ENCODE measurements at places on chromosomes 13 and 19.

- no peak for DNase-seq
Measured at GRCh38 chr19:1621021-1621420, 15.8 kb upstream of the UQCR11 start.

DNA sequence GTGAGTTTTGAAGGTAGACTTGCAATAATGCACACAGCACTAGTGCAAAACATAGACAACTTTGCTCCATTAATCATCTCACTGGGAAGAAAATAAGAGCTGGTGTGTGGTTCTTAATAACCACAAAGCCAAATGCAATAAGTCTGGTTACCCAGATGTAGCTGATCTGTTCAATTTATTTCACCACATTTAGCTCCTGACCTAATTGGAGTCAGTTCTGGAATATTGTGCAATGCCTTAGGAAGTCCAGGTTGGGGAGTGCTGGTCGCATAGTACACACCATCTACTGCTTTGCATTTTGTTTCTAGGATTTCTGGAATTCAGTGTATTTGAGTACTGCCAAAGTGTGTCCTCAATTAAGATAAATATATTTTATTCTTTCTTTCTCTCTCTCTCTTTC is 483.3 kb upstream of the SPRY2 start:
- no peak for DNase-seq

- DNase-seq: no peak
Measured at GRCh38 chr13:30037306-30037705, 186.9 kb upstream of the UBL3 start.

DNA sequence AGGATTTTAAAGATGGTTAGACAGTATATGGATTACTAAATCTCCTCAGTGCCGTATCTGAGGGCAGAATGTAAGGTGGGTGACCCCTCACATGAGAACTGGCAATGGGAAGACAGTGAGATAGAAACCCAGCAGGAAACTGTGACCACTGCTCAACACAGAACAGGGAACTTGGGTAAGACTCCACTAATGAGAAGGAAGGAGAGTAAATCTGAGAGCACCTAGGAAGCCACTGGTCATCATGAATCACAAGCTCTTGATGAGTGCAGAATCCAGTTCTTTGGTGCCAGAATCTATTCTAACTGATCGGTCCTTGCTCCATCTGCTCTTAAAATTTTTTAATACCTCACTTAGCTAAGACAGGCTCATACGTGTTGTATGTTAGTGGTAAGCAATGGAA is 261.8 kb downstream of the KLF12 start:
- no peak for DNase-seq

- DNase-seq: no peak
Measured at GRCh38 chr19:5103061-5103701, 134.3 kb downstream of the KDM4B start.

DNA sequence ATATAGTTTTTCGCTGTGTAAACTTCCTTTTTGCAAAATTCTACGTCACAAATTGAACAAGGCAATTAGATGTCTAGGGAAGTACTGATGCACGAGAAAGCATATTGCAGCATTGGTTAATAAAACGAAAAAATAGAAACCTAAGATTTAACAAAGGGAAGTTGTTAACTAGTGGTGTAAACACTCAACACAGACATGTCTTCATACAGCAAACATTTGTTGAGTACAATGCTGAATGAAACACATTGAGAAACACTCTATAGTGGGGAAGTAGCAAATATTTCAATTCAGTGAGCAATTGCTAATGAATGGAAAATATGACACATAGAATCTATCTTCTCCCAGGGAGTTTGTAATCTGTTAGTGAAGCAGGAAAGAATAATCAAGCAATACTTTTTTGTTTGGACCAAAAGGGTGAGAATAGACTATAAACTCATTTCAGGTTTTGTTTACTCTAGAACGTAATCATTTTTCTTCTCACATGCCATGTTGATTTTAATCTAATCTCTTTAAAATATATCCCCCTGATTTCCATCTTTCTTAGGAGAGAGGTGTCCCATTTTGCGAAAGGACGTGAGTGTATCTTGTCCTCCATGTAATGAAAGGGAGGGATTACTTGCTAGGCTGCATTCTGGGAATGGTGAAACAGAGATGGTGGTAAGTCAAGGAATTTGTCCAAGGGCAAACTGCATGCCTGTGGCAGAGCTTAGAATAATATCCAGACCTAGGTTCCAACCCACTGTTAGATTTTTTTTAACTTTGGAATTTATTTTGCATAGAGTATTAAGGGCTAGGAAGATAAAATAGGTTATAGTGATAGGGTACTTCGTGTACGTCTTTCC is 1.7 kb upstream of the ANKRD10 start:
- no peak for DNase-seq

DNA sequence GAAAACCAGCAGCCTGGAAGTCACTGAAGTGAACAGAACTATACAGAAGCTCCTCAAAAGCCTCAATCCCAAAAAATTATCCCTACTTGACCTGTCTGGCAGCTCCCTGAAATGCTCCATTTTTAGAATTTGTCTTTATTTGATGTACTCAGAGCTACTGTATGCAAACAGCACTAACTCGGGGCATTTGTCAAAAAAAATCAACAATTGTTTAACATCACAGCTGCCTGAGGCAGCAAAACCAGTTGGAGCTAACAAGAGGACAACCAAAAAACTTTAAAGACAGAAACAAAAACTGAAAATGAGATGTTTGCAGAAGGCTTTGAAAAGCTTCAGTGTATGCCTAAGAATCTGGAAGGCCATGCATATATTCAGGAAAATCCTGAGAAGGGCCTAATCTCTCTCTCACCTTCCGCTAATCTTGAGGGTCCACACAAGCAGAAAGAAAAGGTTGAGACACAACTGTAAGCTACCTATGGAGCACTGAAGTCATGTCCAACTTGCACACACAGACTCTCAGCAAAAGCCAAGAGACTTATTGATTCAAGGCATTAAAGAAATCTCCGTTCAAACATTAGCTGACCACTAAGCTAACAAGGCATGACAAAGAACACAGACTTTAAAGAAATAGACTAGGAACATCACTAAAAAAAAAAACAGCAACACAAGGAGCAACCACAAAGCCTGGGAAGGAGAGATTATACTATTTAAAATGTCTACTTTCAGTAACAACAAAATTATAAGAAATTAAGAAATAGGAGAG is 16.1 kb downstream of the VWA8 start:
- DNase-seq: no peak

DNA sequence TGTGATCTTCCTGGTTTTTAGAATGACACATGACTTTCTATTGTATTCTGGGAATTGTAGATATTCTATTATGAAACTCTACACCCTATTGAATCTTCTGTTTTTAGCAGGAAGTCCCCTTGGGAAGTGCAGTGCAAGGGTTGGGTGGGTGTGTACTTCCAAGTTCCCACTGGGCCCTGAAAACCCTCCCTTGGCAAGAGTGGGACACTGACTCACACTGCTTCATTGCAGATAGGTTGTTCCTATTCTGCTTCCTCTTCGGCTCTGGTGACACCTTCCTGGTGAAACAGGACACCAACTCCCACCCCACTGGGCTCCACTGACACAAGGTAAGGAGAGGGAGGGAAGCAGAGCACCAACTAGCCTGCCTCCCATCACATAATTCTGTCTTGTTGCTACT is 121.8 kb downstream of the KCTD12 start:
- DNase-seq: no peak

DNA sequence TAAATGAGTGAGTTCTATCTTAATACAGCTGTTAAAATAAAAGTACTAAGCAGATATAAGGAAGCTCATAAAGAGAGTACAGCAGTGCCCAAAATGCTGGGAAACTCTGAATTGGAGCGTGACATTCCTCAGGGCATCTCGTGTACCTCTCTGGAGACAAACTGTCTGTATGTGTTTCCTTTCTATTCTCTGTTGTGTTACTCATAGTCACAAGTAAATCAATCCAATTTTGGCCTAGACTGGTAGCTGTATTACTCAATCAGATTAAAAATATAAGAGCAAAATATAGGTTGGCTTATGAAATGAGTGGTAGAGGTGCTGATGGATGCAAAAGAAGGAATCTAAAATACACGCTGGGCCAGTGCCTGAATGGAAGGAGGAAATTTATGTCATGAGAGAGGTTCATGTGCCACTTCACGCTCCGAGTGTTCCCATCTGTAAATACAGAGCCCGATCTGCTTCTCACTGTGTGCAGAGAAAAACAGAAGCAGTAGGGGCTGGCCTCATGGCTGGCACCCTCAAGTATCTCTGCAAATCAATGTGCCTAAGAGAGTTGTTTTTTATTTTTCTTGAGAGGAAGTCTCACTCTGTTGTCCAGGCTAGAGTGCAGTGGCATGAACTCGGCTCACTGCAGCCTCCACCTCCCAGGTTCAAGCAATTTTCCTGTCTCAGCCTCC is 58.7 kb upstream of the RGCC start:
- DNase-seq: no peak

GRCh38 chr13:104008541-104009435 is 942.6 kb upstream of the SLC10A2 start:
- no peak for DNase-seq

DNA sequence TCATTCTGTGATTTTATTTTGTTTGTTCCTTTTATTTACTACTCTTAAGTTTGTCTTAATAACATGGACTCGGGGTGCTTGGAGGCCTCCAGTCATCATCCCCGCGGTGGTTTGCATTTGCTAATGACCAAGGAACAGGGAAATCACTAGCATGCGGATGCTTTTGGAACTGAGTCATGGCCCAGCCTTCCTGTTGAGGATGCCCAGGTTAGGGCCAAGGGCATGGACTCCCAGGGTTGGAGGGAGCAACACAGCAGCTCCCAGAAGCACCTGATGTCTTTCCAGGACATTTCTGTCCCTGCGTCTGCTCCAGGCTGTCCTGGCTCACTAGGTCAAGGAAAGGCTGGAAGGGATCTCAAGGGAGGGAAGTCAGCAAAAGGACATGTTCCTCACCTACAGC is 423.7 kb upstream of the TSHZ3 start:
- no peak for DNase-seq

DNA sequence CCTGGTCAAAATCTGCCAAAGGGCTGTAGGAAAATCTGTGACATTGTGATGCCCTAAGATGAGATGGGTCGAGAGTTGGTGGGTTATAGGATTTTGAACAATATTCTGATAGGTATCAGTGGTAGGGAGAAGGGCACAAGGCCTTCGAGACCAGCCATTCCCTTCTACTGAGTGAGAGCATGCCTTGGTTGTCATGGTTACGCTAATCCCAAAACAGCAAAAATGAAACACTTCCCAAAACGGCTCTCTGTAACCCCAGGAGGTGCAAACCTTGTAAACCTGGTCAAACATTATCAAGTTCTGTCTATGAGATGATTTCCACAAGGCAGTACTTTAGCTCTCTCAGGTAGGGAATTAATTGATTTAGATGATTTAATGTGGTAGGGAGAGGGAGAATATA is 158.7 kb upstream of the RNF113B start:
- no peak for DNase-seq

DNA sequence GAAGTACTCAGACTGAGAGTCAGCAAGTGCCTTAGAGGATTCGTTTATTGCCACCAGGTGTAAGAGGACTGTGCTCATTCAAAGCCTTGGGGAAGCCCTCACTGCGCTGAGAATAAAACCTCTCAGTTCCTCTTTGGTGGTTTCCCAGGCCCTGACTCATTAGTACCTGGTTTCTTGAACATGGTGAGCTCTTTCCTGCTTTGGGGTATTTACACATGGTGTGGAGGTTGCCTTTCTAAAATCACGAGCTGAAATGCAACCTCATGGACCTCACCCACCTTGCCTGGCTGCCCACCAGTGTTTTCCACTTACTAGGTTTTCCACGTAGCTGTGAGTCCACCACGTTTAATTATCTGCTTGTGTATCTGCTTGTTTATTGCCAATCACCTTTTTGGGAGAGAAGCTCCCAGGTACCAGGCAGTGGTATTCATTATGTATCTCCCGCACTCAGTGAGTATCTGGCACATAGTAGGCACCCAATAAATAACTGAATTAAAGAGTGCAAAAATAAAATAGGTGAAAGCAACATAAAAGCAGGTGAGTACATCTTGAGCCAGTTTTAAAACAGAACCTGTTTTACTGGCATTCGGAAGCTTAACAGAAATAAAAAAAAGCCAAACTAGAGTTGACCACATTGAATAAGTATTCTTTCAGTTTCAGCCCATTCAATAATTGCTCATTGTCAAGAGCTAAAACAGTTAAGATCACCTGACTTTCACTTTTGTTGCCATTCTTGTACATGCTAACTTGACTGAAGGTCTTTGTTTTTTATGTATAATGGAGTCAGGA is 533.0 kb downstream of the MYO16 start:
- DNase-seq: no peak

DNA sequence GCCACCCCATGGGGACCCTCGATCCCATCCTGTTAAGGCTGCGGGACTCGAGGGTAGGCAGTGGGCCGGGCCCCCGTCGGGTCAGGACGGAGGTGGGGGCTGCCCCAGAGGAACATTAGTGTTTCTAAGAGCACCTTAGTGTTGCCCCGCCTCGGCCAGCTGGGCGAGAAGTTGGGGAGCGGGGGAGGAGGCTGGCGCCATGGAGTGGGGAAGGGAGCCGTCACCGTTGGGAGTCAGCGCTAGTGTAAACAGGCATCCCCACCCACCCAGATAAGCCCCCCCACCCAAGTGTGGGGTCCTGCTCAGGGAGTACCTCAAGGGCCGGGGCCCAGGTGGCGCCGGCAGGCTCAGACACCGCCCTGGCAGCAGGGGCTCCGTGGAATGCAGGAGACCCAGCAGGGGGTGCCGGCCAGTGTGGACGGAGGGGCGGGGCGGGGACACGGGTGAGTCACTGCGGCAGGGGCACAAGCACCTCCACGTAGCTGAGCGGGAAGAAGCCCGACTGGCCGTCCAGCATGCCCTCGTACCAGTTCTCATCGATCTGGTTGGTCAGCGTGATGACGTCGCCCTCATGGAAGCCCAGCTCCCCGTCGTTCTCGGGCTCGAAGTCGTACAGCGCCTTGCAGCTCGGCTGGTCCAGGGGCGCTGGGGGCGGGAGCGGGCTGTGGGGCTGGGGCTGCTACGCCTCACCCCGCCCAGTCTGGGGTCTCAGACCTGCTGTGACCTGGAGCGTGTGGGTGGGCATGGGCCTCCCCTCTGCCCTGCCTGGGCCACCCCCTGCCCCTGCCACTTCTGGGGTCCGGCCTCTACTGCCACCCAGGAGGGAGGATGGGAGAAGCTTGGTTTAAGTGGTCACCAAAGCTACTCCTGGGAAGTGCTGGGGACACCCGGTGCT is 18.0 kb downstream of the MPND start:
- DNase-seq: no peak

All from stimulated activated CD8-positive, alpha-beta memory T cell treated with anti-CD3 and anti-CD28 coated beads, Interleukin-7, amount 100 ng/mL, for 1 hour (primary cell).